NCI-H1417 treated with DMSO at 0.1 percent for 48 hours (cell line): ENCODE measurements at places on chromosomes 16 and 17.

- no peak for DNase-seq
These were observed 76.3 kb upstream of the KIFC3 start for GRCh38 chr16:57878586-57878985.

GRCh38 chr17:14760212-14760611, 459.3 kb downstream of the HS3ST3B1 start:
- no peak for DNase-seq

GRCh38 chr17:9872852-9873251, 32.2 kb downstream of the RCVRN start:
- no peak for DNase-seq

DNA sequence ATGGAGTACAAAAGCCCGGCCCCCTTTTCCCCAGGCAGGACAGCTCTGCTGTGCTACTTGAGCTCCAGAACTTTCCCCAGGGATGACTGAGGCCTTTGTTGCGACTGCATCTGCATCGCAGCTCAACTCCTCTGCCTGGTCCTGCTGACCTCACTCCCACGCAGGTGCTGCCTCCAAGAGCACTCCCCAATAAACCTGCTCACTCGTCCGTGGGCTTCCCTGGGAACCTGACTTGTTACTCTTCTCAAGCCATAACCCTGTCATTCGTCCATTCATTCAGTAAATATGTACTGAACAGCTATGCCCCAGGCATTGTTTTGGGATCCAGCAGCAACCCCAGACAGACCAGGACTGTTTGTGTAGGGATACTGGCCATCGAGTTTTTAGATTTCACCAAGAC, 11.6 kb upstream of the RMI2 start:
- no peak for DNase-seq

DNA sequence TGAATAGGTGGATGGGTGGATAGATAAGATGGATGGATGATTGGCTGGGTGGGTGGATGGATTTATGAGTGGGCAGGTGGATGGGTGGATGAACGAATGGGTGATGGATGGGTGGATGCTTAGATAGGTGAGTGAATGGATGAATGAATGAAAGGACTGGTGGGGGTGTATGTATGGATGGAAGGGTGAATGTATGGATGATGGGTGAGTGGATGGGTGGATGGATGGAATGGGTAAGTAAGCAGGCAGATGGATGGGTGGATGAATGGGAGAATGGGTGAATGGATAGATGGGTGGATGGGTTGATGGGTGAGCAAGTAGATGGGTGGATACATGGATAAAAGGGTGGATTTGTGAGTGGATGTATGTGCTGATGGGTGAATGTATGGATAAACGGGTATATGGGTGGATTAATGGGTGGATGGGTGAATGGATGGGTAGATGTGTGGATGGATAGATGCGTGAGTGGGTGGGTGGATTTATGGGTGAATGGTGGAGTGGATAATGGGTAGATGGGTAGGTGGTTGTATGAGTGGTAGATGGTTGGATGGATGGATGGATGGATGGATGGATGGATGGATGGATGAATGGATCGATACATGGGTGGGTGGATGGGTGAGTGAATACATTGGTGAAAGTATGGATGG, 682.6 kb downstream of the HS3ST4 start:
- no peak for DNase-seq

GRCh38 chr16:8572063-8572918, 18.0 kb downstream of the TMEM114 start:
- no peak for DNase-seq

GRCh38 chr17:62692721-62693431, 65.4 kb downstream of the MRC2 start:
- DNase-seq: no peak

- no peak for DNase-seq
These were observed 1.6 kb downstream of the MYO1C start for GRCh38 chr17:1490643-1491442.

DNA sequence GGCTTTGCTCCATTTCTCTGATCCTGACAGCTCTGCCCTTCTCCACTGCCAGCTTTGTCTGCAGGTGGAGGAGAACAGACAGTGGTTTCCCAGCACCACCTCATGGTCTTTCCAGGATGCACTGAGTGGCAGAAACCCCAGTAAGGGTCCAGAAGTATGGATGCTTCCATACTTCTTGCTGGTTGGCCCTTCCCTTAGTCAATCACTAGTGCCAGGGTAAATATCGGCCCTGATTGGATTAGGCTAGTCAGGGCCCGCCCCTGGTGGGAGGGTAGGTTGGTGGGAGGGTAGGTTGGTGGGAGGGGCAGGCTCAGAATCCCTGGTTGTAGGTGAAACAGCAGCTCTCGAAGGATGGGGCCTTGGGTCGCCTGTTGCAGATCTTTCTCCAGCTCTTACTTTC, 10.2 kb downstream of the RNF213 start:
- DNase-seq: no peak

- no peak for DNase-seq
These were observed 16.2 kb downstream of the TBX4 start for GRCh38 chr17:61468263-61468907.

DNA sequence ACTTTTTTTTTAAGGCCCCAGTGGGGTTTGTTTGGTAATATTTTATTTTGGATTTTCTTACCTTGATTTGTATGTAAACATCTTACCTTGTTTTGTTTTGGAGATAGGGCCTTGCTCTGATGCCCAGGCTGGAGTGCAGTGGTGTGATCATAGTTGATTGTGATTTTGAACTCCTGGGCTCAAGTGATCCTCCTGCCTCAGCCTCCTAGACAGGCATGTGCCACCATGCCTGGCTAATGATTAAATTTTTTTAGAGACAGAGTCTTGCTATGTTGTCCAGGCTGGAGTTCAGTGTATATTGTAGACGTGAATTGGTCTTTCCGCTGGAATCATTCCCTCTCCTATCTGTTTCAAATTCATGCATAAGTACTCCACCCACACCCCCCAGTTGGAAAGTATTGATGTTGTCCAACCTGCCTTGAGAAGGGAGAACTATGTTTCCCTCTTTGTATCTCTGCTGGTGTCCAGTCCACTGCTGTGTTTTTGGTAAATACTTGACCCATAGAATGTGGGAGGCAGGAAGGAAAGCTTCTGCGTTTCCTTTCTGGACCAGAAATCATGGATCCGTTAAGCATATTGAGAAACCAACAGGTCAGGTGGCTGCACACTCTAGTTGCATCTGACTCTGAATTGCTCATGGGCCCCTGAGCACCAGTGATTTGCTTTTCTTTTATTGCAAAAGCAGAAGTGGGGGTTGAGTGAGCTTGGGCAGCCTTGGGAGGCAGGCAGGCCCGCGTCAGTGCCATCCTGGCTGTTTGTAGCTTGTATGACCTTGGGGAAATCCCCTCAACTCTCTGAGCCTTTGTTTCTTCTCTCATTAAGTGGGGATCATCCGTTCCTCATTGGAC, 25.0 kb downstream of the RMI2 start:
- DNase-seq: no peak

DNA sequence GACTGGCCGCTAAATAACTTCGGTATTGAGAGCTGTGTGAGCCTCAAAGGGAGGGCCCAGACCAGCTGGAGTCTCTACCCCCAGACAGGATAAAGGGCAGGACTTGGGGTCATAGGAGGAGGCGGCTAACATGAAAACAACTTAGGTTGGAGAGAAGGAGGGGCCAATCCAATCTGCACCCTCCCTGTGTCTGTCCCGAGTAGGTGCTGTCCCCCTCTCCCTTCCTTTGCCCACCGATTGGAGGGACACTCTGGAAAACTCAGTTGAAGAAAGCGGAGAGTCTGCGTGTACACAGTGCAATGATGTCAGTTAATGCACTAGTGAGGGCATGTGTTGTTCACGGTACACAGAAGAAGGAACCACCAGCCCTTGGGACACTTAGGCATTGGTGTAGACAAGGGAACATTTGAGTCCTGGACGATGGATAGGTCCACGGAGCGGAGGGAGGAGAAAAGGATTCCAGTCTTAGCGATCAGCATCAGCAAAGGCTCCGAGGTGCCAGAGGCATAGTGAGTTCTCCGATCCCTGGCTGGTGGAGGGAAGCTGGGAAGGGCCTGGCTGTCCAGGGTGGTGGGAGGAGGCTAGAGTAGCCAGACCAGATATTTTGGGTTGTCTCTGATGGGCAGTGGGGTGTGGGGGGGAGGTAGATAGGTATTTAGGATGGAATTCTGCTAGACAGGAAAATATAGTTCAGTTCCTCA, 761 bp downstream of the NOL3 start:
- DNase-seq: no peak

DNA sequence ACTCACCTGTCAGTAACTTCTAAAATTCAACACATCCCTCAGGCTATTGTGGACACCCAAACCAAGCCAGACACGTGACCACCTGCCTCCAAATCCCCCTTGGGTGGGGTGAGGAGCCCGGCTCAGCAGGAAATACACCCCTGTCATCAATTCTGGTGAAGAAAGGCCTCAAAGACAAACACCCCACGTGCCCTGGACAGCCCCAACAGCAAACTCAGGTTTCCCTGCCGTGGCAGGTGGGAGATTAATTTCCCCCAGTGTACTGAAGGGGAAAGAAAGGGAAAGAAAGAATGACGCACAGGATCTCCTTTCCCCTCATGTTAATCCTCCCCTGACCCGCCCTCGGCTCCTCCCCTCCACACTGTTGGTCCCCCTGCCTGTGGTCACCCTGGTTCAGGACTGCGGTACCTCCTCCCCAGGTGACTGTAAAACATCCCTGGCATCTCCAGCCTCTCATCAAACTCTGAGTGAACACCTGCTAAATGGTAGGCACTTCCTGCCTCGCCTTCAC, 98.3 kb downstream of the ZNF423 start:
- DNase-seq: no peak

DNA sequence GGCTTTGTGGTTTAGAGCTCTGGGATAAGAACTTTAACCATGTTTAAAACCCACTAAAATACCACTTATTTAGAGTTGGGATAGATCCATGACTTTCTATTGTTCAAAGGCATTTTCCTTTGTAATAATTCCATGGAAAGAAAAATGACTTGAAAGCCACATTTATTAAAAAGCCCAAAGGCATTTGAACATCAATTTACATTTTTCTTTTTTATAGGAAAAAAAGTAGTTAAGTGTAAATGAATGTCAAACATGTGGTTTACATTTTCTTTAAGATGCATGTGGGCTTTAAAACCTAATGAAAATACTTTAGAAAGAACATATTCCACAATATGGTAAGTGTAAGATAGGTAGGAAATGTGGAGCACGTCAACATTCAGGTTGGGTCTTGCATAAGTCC, 443.2 kb downstream of the TOX3 start:
- DNase-seq: no peak

DNA sequence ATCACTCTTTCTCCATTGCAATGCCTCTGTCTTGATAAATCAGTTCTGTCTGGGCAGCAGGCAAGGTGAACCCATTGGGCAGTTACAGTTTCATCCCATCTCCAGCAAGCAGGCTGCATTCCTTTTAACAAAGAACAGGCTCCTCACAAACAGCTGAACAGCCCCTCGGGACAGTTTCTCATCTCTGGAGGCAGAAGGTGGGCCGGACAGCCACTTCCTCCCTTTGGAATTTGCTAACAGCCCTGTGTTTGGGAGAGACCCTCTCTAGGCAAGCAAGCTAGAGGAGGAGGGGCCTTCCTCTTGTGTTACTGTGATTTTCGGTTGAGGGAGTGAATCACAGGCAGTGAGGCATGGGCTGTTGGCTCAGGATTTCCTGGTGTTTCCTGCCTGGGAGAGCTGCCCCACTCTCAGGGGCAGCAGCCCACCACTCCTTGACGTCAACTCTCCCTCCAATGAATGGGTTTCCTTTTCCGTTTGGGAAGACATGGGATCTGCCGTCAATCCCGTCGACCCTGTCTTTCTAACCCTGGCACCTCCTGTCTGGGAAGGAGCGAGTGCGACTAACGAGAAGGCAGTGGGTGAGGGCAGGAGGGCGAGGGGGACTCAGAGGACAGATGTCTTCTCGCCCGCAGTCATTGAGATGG, 3.7 kb upstream of the PGS1 start:
- DNase-seq: no peak

DNA sequence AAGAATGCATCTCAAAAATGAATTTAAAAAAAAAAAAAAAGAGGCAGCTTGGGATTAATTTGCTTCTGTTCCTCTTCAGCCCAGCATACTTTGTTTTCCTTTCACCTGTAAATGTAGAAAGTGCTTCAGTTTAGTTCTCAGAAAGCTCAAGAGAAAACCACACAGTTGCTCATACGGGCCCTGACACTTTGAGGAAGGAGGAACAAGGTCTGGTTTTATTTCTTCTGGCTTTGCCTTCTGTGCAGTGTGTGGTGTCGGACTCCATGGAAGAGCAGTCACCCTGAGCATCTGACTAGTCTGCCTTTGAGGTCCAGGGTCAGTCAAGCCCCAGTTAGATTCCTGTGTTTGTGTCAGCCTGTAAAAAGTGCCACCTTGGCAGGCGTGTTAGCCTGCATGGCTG, 27.6 kb downstream of the NMT1 start:
- no peak for DNase-seq
